ENCODE measurements at places on chromosomes 6 and 20.
A peak's percentile ranks its signal among the peaks of the same experiment; 100 is the strongest.

DNA sequence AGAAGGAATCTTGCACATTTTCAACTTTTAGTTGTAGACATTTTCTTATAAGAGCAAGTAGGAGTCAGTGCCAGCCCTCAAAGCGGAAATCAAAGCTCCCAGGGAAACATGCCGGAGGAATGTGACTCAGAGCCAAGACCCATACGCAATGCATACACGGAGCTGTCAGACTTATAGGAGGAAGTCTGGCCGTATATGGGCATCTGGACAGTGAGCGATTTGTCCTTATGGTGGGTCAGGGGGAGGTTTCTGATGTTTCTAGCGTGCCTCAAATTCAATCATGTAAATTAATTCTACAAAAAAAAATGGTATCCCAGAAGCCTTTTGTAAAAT, 3.6 kb upstream of the CCN2 start:
- DNase-seq: peak; percentile 88

- DNase-seq: peak; percentile 36
Measured at GRCh38 chr6:43481075-43481474, 3.7 kb downstream of the TJAP1 start.

DNA sequence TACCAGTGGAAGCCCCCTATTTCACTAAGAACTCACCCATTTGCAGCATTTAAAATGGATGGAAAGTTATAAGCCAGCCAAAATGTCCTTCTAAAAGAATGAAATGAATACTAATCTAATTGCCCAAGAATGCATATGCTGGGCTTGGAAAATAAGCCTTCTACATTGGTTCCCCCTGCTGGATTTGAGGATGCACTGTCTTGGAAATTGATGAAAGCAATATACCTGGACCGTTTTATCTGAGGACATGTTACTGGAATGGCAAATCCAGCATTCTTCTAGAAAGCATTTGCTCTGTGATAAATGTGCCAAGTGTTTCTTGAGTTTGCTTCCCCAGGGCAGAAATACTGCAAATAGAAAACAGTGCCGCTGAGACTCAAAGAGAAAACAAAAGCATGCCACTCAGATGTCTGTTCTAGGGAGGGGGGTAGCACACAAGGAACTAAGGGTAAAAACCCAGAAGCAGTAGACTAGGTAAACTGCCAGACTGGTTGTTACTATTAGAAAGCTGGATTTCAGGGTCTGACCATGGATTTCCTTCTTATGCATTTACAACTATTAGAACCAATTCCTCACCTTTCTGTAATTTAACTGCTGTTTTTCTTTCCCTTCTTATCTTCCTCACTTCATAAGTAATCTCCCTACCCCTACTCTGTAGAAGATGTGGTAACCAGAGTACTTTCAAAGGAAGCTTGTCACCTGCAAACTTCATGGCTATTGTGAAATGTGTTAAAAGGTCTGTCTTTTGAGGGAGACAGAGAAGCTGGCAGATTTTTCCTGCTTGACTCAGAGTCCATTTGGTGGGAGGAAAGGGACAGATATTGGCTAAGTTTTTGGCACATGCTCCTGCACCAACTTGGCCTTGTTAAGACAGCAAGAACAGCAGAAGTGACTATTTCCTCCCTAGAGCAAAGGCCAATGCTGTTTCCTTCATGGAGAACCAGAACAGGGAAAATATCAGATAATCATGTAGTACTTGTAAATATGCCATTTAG, 642.6 kb downstream of the KIF16B start:
- peak; percentile 62 for DNase-seq

- no peak for DNase-seq
Measured at GRCh38 chr20:46251211-46251673, 57.1 kb downstream of the CDH22 start.

- DNase-seq: peak; percentile 10
Measured at GRCh38 chr6:137216875-137217553, 2.2 kb downstream of the IFNGR1 start.

Measured in kidney tubule cell (primary cell).